Activated T-helper 2 cell treated with anti-CD3 and anti-CD28 coated beads, Interferon-gamma antibody, Interleukin-2, Interleukin-4, amounts not matched to agents 10 μg/mL and 5 μg/mL and 100 μg/mL, durations not matched to agents 14 hours and 24 hours and 36 hours (primary cell): ENCODE measurements at places on chromosomes 4 and X. TPM values are rescaled to one million over a fixed set of nuclear protein-coding genes. Genes with fewer than 3 reads are reported as not detected.

The SERTM2 gene
- not detected in 2 replicates for total RNA-seq

The BEND2 gene
- total RNA-seq, result not detected in 2 replicates

GRCh38 chr4:89539374-89539773 is 231.8 kb upstream of the GPRIN3 start:
- no peak overlapping the region for H3K4me3 ChIP-seq
- no peak for DNase-seq
- H3K27me3 ChIP-seq, result peaks cover 6% of the 10 kb centered on the region
- peak overlapping the region; percentile 71 for H3K27ac ChIP-seq

GRCh38 chr4:136709897-136710296 is 822.4 kb downstream of the PCDH18 start:
- no peaks in the 10 kb centered on the region for H3K27me3 ChIP-seq
- H3K4me3 ChIP-seq, result no peak overlapping the region
- H3K36me3 ChIP-seq, result no peaks in the 10 kb centered on the region
- H3K27ac ChIP-seq, result no peak overlapping the region
- DNase-seq, result no peak
- no peaks in the 10 kb centered on the region for H3K4me1 ChIP-seq

DNA sequence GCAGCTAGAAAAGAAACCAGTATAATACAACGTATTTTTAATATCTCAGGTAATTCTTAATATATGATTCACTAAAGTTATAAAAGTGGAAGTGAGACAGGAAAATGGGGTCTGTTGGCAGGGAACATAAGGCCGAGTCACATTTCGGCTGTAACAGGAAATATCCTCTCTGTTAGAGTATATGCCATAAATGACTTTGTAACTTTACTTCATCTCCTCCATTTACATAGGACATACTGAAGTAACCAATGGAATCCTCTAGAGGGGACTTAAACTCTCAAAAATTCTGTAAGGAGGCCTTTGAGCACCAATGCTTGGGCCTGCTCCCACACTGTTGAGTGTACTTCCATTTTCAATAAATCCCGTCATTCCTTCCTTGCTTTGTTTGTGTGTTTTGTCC is 71.3 kb downstream of the ANKRD17 start:
- no peak for DNase-seq
- peaks cover 9% of the 10 kb centered on the region for H3K4me1 ChIP-seq
- H3K27ac ChIP-seq, result peak overlapping the region; percentile 1
- no peak overlapping the region for H3K4me3 ChIP-seq
- H3K36me3 ChIP-seq, result peaks cover 36% of the 10 kb centered on the region
- no peaks in the 10 kb centered on the region for H3K27me3 ChIP-seq

DNA sequence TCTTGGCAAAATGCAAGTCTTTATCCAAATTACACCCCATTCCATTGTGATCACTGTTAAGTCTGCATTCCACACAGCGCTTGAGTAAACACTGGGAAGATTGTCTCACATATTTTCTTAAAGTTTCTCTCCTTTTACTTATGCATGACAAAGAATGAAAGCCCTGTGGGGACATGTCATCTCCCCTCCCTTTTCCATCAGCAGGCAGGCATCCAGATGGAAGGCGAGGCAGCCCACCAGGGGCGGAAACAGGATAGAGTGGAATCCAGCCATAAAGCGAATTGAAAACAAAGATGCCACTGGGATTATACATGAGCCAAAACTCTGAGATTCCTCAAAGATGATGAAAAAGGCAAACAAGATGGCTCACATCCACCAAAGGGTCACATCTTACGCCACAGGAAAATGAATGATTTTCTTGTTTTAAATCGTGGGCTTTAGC is 78.2 kb downstream of the AFAP1 start:
- no peak overlapping the region for H3K27ac ChIP-seq
- H3K36me3 ChIP-seq, result peaks cover 36% of the 10 kb centered on the region
- H3K27me3 ChIP-seq, result no peaks in the 10 kb centered on the region
- no peak overlapping the region for H3K4me3 ChIP-seq
- no peak for DNase-seq
- H3K4me1 ChIP-seq, result peaks cover 34% of the 10 kb centered on the region
